ENCODE measurements at places on chromosomes 4 and X.

DNA sequence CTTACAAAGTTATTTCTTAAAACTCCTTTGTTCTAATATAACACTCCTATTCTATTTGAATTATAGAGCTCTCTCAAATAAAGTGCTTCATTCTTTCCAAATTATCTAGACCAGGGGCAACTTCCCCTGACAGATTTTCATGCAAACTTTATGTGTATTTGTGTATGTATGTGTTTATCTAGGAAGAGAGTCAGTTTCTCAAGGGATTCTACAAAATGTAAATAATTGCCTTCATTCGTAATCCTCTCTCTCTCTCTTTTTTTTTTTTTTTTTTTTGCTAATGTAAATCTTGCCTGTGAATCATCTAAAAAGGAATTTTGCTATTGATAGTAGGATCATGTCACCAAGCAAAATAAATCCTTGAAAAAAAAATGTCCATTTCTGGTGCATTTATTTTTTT is 38.9 kb upstream of the RBPJ start:
- no peak for DNase-seq

GRCh38 chrX:144901521-144901920 is 345.8 kb upstream of the SPANXN1 start:
- DNase-seq: no peak

DNA sequence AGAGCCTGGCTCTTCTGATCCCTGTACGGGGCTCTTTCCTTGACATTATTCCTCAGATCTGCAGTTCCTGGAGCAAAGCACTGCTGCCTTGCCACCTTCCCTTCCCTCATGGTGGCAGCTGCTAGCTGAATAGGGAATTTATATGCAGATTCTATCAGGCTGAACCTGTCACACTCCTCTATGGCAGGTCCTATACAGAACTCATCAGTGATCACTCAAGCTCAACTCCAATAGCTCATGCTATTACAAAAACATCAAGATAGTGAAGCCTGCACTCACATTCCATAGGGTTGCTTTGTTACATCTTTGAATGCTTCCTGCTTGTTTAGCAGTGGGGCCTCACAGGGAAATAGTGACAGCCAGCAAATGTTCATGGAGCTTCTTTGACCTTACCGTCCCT is 71.7 kb downstream of the SLC2A9 start:
- no peak for DNase-seq

- DNase-seq: no peak
Observed at GRCh38 chr4:31548823-31549222, 828.7 kb downstream of the PCDH7 start.

- peak; percentile 53 for DNase-seq
Observed at GRCh38 chr4:165207431-165208220, at the start of gene KLHL2. KLHL2 (plus strand) TSS chr4:165207561; CDS start chr4:165207877, 316 bp downstream.

DNA sequence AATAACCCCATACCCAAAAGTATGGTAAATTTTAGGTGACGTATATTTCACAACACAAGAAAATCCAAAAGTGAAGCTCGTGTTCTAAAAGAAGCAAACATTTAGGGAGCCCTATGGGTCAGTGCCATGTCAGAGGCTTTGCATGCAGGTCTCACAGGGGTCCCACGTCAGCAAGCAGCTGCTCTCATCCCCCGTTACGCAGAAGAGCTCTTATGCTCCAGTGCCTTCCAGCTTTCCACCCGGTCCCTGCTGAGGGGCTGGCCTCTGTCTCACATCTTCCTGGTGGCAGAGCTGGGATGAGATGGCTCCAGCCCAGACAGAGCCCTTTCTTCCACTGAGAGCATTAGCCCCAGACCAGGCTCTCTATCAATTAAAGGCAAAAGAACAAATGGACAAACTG is 82.0 kb downstream of the IRF2 start:
- DNase-seq: no peak

- no peak for DNase-seq
Observed at GRCh38 chr4:183322326-183322725, at the start of gene CLDN24. CLDN24 (minus strand) TSS chr4:183322426; CDS start chr4:183322426, 0 bp downstream.

DNA sequence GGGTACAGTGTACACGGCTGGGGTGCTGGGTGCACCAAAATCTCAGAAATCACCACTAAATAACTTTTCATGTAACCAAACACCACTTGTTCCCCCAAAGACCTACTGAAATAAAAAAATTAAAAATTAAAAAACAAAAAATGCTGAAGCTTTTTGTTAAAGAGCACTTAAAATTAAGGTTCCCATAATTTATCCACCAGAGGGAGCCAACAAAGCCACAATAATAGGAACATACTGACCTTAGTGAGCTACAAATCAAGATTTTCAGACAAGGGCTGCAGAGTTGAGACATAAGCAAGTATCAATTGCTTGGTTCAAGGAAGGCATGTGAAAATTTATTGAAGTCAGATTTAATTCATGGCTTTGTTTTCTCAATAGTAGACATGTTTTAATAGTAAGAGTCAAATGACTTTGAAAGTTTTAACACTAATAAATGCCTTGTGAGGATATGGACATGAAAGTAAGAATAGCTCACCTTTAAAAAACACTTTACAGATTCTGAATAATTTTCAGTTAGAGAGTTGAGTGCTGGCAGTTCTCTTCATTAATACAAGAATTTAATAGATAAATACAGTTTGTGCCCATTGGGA is 43.0 kb upstream of the SCOC start:
- DNase-seq: peak; percentile 71

- no peak for DNase-seq
Observed at GRCh38 chrX:115966920-115967319, 203.6 kb upstream of the AGTR2 start.

GRCh38 chr4:88799900-88800299 is 102.3 kb upstream of the NAP1L5 start:
- DNase-seq: no peak

- DNase-seq: no peak
Observed at GRCh38 chr4:3452376-3452775, 10.6 kb downstream of the HGFAC start.

- no peak for DNase-seq
Observed at GRCh38 chrX:22950269-22951266, 49.2 kb upstream of the DDX53 start.

DNA sequence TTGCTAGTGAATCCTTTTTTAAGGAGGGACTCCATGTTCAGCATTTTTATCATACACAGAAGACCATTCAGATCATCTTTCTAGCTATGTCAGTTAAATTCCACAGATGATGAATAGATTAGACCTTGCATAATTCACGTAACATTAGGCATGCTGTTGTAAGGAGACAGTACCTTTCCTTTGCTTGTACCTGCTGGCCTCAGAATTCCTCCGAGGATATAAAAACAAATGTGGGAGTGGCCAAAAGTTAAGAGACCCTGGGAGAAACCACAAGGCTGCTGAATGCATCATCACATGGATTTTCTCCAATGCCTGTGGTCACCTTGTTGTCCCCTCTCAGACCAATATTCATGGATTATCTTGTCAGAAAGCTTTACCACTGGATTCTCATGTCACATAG is 201.4 kb downstream of the MAGEB17 start:
- DNase-seq: no peak

DNA sequence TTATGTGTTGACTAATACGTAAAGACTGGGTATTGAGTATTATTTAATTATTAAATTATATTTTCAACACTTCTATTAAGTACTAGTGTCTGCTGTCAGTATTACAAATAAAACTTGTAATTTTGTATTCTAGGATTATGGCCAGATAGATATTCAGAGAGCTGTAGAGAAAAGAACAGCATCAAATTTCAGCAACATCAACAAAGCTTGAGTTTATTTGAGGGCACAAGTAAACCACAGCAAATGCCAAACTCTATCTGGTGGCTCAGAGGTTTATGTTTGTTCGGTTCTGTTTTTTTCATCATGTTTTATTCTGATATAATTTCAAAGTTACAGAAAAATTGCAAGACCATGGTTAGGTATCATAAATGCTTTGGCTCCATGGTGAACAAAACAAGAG is 1530.5 kb downstream of the PCDH18 start:
- DNase-seq: no peak

DNA sequence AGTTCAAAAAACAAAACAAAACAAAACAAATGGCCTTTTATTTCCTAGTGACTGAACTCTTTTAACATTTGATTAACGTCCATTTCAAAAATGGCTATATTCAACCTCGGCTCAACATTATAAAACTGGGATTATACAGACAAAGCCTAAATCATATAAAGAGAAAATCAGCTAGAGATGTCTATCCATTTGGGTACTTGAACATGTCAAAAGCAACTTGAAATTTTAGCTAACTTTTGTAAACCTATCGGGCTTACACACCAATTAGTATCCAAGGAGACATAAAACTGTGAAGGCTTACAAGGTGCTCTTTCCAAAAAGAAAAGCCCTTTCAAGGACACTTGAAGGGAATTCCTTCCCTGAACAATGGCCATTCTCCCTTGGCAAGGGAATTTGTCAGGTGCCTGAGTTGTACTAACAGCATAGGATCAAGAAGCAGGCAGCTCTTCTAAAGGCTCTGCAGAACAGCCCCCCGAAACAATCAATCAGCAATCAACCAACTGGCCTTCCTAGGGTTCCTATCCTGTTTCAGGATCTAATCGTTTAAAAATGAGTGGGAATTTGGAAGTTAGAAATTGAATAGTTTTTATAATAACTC is 633.7 kb upstream of the HTR2C start:
- no peak for DNase-seq

- DNase-seq: no peak
Observed at GRCh38 chr4:173504181-173504503, 25.9 kb downstream of the HAND2 start.

GRCh38 chr4:9800848-9801247 is 19.4 kb downstream of the DRD5 start:
- no peak for DNase-seq
